ENCODE measurements at places on chromosomes 7 and 10.
A peak's percentile ranks its signal among the peaks of the same experiment; 100 is the strongest.

GRCh38 chr7:12646139-12646538 lies 41.3 kb upstream of the ARL4A start:
- DNase-seq = no peak

DNA sequence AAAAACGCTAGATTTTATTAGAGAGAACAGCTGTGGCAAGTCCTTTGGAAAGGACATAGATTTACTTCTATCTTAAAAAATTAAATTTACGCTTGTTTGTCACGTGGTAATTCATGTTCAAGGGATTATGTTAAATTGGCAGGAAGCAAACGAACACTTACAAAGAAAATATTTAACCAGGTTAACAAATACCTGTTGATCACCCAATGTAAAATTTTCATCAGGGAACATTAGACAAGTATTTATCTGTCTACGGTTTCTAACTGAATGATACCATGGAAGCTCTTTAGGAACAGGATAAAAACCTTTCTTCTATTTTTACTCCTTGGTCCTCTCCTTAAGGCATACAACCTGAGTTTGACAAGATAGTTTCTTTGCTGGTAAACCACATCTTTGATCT lies 122.2 kb downstream of the NOC3L start:
- no peak for DNase-seq

DNA sequence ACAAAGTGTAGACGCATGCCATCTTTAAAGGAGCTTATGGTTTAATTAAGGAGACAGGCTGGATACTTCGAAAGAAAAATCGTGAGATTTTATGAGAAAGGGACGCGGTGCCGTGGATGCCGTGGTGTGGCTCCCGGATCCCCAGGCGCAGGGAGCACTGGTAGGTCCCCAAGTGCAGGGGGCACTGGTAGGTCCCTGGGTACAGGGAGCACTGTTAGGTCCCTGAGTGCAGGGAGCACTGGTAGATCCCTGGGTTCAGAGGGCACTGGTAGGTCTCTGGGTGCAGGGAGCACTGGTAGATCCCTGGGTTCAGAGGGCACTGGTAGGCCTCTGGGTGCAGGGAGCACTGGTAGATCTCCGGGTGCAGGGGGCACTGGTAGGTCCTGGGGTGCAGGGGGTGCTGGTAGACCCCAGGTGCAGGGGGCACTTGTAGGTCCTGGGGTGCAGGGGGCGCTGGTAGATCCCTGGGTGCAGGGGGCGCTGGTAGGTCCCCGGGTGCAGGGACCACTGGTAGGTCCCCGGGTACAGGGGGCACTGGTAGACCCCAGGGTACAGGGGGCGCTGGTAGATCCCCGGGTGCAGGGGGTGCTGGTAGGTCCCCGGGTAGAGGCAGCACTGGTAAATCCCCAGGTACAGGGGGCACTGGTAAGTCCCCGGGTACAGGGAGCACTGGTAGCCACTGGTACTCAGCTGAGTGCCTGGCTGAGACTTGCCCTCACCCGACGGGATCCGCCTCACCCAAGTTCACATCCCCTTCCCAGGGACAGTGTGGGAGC lies 14.1 kb downstream of the PRKAG2 start:
- DNase-seq = no peak

DNA sequence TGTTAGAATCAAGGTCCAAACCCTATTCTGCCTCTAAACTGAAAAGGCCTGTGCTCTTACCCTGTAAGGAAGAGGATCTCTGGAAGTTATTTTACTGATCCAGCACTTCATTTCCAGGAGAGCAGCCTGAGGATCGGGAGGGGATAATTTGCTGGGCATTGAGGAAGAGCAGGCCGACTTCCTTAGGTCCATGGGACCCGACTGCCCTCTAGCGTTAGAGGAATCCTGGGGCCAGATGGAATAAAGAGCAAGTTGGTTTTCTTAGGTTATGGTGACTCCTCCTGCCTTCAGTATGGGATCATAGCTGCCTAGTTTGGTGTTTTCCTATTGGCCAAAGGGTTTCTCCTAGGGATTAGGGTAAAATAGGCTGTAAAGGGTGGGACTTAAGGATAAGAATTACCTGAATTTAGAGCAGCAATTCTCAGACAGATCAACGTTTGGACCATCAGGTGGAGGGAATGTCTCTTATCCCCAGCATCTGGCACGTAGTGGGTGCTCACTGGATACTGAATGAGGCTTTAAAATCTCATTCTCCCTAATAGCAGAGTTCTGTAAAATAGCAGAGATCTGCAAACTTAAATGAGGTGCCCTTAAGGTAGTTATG lies 40.0 kb upstream of the SORBS1 start:
- DNase-seq = peak; percentile 14

GRCh38 chr7:1843271-1843861 lies 173.3 kb downstream of the ELFN1 start:
- DNase-seq = no peak

Data from stimulated activated CD8-positive, alpha-beta memory T cell treated with anti-CD3 and anti-CD28 coated beads, Interleukin-7, amount 100 ng/mL, for 1 hour (primary cell).